ENCODE measurements at places on chromosomes 6 and 20.

DNA sequence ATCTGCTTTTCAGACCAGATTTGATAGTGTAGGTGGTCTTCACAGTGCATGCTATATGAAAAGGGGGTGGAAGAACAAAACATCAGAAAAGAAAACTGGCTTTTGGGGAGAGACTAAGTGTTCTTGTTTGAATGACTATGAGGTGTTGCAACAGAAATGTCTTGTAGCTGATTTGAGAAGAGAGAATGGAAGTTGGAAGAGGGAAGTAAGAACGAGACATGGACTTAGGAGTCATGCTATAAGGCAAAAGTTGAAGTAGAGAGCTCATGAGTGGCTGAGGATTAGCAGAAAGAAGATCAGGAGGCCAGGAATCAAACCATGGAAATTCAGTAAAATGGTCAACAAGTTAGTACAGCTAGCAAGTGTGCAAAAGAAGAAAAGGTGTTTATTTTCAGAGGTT, 32.1 kb downstream of the FNDC1 start:
- no peak for DNase-seq

DNA sequence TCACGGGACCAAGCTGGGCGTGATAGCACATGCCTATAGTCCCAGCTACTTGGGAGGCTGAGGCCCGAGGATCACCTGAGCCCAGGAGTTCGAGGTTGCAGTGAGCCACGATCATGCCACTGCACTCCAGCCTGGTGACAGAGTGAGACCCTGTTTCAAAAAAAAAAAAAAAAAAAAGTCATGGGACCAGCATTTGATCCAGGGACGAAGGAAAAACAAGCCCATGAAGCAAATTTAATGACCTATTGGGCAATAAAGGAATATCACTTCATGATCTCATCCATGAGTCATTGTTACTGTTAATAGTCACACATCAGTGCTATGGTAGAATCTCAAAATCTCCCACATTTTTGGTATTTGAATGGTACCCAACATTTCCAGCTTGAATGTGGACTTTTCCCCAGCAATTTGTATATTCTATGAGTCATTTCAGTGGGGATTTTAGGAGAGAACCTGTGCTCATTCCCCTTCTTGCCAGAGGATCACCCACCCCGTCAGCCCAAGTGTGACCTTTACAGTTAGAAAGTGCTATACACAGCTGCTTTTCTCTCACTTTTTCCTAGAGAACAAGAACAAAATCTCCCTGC, 8.5 kb upstream of the SOD2 start:
- no peak for DNase-seq

DNA sequence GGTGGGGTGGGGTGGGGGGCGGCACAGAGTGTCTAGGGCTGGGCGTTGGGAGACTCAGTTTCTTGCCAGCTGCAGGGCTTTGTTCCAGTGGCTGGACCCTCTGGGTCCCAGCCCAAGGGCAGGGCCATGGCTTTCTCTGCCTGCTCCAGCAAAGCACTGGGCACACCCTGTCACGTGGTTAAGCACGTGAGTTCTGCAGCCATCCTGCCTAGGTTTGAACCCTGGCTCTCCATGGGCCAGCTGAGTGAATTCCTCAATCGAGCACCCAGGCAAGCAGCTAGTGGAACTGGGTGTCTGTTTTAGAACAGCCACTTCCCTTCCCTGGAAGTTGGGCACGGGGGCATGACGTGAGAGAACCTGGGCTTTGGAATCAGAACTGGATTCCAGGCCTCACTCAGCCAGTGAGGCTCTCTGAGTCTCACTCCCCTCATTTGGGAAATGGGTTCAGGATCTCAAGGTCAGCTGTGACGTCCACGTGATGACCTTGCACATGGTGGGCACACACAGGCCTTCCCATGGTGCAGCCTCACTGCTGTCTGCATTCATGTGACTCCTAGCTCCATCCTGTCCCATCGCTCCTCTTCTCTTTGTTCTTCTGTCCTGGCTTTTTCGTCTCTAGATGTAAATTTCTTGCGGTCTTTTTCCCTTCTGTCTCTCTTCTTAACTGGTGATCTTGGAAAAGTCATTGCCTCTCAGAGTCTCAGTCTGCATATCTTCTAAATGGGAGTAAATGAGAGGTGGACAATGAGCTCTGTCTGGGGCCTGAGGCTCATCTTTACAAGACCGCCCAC, 45.9 kb downstream of the NOL4L start:
- DNase-seq = no peak

DNA sequence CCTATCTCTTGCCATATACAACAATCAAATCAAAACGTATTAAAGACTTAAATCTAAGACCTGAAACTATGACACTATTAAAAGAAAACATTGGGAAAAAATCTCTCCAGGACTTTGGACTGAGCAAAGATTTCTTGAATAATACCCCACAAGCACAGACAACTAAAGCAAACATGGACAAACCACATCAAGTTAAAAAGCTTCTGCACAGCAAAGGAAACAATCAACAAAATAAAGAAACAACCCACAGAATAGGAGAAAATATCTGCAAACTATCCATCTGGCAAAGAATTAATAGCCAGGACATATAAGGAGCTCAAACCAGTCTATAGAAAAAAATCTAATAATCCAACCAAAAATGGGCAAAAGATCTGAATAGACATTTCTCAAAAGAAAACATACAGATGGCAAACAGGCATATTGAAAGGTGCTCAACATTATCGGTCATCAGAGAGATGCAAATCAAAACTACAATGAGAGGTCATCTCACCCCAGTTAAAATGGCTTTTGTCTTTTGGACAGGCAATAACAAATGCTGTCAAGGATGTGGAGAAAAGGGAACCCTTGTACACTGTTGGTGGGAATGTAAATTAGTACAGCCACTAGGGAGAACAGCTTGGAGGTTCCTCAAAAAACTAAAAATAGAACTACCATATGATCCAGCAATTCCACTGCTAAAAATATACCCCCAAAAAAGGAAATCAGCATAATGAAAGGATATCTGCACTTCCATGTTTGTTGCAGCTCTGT, 76.2 kb downstream of the SNX5 start:
- DNase-seq = no peak

DNA sequence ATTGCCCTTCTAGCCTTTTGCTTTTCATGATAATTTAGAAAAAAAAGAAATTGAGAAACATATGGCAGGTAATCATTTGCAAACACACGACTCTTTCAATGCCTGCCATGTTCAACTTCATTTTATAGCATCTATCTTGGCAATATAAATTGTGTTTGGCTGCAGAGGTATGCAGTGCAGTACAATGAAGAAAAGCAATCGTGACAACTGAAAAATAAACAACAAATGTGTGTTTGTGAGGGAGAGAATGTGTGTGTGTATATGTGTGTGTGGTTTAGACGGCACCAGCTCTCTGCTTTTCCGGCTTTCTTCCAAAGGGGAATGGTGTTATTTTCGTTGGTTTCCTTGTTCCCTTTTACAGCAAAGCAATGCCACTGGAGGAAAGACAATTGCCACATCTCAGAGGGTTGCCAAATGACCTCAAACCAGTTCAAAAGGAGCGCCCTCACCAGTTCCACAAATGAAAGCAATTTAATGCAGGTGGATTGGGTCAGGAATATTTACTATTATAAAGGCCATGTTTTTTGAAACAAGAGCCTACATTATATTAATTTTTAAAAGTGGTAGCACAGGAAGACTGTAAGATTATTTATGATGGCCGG, 587.2 kb downstream of the PRKN start:
- DNase-seq = no peak

DNA sequence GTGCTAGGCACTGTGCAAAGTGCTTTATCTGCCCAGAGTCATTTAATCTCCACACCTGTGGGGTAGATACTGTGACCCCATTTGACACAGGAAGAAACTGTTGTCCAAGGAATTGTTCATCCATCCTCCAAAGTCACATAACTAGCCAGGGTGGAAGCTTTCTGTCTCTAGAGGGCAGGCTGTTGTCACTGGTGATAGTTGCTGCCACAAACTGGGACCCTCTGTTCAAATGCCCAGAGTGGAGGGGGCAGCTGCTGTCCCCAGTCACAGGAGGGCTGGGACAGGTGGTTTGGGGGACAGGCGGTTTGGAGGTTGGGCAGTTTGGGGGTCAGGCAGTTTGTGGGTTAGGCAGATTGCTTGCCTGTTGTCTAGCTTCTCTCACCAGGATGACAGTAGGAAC, 16.1 kb upstream of the TMEM242 start:
- DNase-seq = no peak

GRCh38 chr6:17602888-17603287, 2.8 kb downstream of the FAM8A1 start:
- no peak for DNase-seq

DNA sequence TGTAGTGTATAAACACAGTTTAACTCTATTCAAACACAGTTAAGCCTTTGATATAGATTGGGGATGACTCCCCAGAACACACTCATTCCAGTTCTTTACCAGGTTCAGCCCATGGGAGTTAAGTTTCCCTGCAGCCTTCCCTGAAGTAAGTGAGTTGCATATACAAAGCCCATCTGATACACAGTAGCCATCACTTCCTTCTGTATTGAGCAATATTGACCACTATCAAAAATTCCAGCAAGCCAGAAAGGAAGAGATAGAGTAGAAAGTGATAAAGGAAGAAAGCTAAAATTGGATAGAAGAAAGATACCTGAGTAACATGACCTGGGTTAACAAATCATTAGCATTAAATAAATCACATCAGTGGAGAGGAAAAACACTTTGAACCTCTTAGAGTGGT, 34.6 kb downstream of the DEFB114 start:
- no peak for DNase-seq

DNA sequence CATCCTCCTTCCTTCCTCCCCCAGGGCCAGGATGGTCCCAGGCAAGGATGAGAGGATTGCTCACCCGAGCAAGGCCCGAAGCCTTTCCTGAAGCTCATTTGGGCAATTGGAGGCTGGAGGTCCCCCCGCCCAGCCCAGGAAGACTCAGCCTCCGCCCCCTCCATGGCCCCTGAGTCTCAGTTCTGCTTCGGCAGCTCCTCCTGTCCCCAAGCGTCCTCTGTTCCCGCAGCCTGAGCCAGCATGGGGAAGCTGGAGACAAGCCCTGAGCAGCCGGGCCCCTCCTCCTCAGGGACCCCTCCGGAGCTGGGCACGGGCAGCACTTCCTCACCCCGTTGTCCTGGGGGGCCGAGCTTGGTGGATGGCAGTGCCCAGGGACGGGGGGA, 26.0 kb downstream of the SLC17A9 start:
- DNase-seq = peak; percentile 59

DNA sequence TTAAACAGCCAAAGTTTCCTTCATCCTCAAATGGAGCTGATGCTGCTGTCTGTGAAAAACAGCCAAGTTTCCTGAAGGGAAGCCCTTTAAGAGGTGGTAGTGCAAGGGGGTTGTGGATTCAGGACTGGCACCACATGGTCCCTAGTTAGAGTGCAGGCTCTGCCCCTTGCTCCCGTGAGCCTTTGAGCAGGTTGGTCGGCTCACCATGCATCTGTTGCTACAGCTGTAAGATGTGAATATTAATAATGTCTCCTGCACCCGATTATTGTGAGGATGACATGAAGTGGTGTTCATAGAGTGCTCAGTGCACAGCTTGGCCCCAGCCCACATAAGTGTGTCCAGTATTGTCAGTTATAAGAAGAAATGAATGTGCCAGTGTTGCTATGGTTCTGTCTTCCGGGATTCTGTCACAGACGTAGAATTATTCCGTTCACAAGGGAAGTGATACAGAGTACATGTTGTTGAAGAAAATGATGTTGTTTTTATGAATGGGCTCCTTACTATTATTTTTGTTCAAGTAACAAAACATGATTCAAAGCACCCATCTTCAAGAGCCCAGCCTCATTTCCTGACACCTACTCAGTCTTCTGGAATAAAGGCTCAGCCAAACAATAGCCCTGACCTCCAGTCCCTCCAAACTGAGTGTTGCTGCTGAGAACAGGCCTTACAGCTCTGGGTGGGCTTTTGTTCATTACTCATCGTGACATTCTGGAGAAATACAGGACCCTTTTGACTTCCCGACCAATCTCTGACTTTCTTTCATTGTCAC, 2.9 kb upstream of the PKIG start:
- DNase-seq = no peak

- peak; percentile 69 for DNase-seq
Observed at GRCh38 chr20:3156811-3157619, 2.6 kb downstream of the FASTKD5 start.

GRCh38 chr20:55685841-55686240, 319.5 kb downstream of the CBLN4 start:
- no peak for DNase-seq

DNA sequence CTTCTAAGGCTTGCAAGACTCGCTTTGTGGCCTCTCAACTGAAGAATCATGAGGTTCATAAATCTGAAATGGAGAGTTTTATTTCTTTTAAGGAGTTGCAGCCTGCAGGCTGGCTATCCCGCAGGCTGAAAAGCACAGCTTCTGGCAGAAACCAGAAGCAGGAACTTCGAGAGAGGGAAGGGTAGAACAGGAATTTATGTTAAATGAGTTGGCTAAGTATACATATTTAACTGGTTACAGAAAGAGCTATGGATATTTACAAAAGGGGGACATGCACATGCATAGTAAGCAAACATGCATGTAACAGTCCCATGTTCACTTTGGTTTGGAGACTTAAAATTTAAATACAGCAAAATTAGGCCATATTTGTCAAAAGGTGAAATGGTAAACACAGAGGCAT, 787.0 kb downstream of the TFAP2A start:
- no peak for DNase-seq

GRCh38 chr6:41051873-41052272, 1.1 kb upstream of the APOBEC2 start:
- no peak for DNase-seq

DNA sequence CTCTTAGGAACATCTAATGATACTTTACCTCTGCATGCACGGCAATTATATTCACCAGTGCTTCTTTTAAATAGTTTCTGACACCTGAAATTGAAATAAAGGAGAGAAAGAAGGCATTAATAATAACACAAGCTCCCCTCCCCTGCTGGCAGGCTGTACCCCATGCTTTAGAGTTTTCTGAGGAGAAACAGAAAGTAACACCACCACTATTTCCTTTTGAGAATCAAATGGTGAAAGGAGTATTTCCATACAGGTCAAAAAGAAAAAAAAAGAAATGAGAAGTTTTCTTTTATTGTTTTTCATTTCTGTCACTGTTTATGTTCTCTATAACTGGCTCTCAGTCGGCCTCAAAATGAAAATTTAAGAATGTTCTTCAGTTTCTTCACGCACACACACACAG, 108.1 kb downstream of the IRF4 start:
- peak; percentile 42 for DNase-seq

- DNase-seq = no peak
Observed at GRCh38 chr6:21529431-21529830, 64.1 kb upstream of the SOX4 start.

GRCh38 chr6:57313711-57314471, 3.5 kb upstream of the PRIM2 start:
- DNase-seq = no peak

GRCh38 chr6:37371154-37372083, 17.6 kb downstream of the RNF8 start:
- no peak for DNase-seq

Data from GM10248 (cell line).